ENCODE measurements at places on chromosomes 5 and 9.

DNA sequence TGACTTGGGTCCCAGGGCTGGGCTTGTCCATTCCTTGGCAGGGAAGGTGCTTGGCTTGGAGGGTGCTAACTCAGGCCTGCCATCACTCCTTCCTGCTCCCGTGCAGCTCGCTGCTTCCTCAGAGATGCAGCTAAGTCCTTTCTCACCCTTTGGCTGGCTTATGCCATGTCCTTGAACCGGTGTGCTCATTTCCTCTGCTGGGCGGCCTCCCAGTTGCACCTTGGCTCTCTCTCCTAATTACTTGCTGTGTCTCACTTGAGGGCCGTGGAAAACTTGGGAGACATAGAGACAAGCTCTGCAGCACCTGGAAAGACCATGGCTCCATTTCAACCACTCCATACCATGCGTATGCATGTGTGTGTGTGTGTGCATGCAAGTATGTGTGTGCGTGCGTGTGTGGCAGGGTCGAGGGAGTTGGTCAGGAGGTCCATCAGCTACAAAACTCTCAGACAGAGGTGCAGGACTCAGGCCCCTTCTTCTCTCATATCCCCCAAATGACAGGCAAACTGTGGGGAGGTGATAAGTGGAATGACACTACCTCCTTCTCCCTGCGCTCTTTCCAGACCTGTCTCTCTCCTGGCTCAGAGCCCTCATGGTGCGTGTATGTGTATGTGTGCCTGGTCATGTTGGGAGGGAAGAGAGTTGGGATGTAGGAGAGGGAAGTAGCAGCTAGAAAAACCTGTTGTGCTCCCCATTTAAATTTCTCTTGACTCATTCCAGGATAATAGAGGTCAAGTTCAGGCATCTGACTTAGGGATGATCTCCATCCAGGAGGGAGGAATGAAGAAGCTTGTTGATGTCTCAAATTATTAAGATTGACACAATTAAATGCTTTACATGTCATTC, 17.6 kb upstream of the MTMR12 start:
- no peak for DNase-seq

- DNase-seq, result no peak
These were observed 134.4 kb downstream of the EBF1 start for GRCh38 chr5:158965334-158965733.

- no peak for DNase-seq
These were observed 335.9 kb downstream of the SEMA5A start for GRCh38 chr5:9209846-9210492.

DNA sequence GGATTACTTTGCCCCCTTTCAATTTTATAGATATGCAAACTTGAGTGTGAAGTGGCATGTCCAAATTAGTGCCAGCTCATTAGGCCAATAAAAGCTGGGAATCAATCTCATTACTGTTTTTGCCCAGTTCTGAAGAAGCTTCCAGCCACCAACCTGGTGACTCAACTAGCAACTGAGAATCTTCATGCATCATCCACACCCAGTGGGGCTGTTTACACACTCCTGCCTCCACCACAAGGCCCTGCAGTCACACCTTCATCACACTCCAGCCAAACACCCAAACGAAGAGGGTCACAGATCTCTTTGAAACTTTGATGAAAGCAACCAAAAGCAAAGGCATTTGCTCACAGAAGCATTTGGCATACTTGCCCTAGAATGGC, 41.3 kb upstream of the S1PR3 start:
- DNase-seq, result no peak

DNA sequence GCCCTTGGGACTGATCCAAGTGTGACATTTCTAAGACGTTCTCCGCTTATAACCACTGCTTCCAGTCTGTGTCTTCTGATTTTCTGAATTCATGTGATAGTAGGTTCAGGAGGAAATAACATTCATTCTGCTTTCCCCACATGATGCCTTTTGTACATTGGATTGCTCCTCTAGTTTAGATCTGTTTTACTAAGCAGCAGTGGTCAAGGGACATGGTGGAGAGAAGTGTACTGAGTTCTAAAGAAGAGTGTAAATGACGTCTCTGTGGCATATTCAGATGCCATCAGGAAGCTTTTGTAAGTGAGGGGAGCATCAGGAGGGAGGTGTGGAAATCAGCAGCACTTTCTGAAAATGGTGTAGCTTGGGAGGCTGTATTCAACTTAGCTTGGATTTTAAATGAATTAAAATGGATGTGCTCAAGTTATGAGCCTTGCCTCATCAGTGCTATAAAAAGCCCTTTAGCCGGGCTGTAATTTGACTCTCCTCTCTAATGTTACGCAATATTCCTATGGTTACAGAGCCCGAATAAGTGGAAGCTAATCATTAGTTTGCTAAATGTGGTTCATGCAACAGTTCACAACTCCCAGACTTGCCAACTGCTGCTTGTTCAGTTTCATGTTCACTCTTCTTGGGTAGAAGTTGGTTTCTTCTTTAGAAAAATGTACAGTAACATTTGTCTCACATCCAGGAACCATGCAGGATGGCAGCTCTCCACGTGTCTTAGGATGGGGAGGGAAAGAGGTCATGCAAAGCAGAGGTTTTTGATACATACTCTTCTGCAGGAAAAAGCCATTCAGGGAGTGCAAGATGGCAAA, 281.3 kb downstream of the ARHGAP26 start:
- no peak for DNase-seq

DNA sequence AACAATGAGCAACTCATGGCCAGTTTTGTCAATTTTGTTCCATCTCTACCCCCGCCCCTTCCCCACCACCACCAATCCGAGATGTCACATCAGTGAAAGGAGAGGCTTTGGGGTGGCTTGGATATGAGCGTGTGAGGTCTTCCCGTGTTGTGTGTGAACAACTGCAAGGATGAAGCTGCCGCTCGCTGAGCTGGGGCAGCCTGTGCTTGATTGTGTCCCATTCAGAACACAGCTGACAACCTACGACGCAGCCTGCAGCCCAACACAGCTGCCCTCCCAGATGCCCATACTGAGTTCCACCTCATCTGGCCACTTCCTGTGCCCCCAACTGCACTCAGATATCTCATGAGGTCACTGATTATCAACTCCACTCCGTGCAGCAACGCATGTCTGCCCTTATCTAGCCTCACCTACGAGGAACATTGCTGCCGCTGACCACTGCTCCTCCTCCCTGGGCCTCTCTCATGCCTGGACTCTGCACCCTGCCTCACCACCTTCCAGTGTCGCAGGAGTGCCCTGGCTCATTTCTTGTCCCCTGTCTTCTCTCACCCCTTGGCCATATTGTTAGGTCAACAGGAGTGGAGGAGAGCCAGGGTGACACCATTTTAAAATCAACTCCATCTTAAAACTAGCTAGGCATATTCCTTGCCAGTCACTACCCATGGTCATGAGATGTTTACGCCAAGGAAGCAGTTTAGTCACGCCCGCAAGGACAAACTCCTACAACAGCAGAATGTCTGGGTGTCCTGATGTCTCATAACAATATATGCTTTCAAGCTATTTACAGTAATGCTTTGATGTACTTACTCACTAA, 7.3 kb upstream of the IL4 start:
- no peak for DNase-seq

DNA sequence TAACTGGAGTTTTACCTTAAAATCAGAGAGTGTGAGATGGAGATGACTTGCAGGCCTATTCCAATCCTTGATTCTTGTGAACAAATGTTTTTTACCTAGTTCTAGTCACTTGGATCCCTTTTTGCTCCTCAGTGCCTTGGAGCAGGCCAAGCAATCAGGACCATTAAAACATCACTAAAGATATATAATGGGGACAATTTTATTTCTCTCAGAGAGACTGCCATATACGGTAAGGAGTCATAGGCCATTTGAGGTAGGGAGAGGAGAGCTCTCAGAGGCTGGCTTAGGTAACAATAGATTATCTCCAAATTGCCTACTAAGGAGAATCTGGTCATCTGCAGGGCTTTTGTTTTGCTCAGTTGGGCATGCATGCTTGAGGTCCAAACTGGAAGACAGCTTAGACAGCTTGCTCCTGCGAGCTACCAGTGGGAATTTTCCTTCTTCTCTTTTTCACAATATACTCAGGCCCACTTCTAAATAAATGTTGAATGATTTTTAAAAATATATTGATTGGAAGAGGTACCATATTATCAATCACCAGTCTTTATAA, 44.0 kb downstream of the FREM1 start:
- DNase-seq, result no peak

GRCh38 chr5:65760504-65761275, 38.7 kb downstream of the NLN start:
- no peak for DNase-seq

- no peak for DNase-seq
These were observed 15.9 kb upstream of the CDKN2AIPNL start for GRCh38 chr5:134427540-134428041.

DNA sequence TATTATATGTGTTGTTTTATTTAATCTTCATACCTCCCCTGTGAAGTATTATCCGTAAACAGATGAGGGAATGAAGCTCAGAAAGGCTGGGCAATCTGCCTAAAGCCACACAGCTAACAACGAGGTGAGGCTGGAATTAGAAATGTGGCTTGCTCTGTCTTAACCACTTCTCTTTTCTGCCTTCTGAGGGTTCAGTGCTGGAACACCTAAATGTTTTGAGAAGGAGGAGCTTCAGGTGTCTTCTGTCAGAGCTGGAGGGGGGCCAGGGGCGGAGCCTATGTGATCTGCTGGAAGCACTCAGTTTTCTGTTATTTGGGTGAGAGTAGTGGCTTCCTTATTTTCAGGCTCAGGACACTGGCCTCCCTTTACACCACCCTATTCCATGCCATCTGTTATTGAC, 35.0 kb upstream of the ARAP3 start:
- no peak for DNase-seq

GRCh38 chr9:1300941-1301340, 250.8 kb downstream of the DMRT2 start:
- DNase-seq, result no peak

- DNase-seq, result no peak
These were observed 13.0 kb downstream of the TBC1D13 start for GRCh38 chr9:128800061-128800460.

DNA sequence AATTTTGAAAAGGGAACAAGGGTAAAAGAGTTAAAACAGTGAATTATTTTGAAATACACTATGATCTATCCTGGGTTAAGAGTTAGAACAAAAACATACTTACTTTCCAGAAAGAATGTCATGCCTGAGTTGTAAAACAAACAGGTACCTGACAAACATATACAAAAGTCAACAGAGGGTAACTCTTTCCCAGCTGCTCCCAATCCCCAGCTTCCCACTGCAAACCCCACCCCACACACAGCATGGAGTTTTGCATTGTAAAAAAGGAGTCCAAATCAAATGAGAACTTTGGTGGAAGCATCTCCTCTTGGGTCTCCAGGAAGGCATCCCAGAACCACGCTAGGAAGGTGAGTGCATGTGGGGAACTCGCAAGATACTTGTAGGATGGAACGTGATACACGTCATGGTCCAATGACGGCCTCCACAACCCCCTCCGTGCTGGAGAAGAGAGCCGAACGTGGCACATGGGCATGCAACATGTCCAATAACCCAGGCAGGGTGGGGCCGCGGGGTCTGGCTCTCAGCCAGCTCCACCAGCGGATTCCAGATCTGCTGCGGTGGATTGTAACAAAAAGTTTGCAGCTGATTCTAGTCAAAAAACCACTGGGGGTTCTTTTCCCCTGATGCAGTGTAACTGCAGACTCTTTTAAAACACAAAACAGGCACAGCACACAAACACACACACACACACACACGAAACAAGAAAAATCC, 55.8 kb downstream of the EPB41L4B start:
- peak; percentile 39 for DNase-seq

DNA sequence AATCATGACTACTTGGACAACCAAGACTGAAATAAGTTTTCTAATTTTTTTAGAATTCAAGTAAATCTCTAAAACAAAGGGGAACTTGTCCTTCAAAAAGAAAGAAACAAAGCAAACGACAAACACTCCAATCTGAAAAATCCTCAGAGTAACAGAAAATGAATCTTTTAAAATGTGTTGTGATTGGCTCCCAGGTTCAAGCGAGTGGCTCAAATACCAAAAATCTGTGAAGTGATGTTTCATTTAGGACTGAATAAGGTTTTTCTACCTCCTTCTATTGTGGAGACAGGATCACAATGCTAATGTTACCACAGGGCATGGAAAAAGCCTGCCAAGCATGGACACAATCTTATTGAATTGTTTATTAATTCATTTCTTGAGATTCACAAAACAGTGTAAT, 415.7 kb downstream of the RAB3C start:
- no peak for DNase-seq

DNA sequence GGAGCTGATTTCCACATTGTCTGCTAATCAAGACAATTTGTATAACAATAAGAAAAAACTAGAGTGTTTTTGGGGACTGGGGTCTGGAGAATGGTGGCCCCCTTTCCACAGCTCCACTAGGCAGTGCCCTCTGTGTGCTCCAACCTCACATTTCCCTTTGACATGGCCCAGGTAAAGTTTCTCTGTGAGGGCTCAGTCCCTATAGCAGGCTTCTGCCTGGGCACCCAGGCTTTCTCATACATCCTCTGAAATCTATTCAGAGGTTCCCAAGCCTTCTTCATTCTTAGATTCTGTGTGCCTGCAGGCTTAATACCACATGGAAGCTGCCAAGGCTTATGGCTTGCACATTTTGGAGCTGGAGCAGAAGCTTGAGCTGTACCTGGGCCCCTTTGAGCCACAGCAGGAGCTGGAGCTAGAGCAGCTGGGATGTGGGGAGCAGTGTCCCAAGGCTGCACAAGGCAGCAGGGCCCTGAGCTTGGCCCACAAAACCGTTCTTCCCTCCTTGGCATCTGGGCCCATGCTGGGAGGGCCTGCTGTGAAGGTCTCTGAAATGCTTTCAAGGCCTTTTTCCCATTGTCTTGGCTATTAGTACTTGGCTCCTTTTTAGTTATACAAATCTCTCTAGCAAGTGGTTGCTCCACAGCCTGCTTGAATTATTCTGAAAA, 49.1 kb upstream of the VPS13A start:
- no peak for DNase-seq

- DNase-seq, result peak; percentile 51
These were observed 279.7 kb upstream of the MSX2 start for GRCh38 chr5:174444479-174445188.

- DNase-seq, result no peak
These were observed 111.1 kb upstream of the DAPK1 start for GRCh38 chr9:87386490-87387025.

DNA sequence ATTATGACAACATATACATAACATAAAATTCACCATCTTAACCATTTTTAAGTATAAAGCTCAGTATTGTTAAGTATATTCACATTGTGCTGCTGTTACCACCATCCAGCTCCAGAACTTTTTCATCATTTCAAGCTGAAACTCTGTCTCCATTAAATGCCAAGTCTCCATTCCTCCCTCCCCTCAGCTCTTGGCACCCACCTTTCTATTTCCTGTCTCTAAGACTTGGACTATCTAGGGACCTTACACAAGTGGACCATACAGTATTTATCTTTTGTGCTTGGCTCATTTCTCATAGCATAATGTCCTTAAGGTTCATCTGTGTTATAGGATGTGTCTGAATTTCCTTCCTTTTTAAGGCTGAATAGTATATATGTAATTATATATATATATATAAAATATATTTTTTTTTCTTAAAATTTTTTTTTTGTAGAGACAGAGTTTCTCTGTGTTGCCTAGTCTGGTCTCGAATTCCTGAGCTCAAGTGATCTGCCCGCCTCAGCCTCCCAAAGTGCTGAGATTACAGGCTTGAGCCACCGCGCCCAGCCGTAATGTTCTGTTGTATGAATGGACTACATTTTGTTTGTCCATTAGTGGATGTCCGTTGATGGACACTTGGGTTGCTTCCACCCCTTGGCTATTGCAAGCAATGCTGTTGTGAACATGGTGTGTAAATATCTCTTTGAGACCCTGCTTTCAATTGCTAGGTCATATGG, 72.3 kb downstream of the EHMT1 start:
- no peak for DNase-seq

- DNase-seq, result no peak
These were observed 130.7 kb upstream of the MINAR2 start for GRCh38 chr5:129617206-129617605.

GRCh38 chr5:88509403-88509802, 240.8 kb upstream of the TMEM161B start:
- DNase-seq, result peak; percentile 50

All from islet precursor cell (in vitro differentiated cells).